T follicular helper cell (primary cell): ENCODE measurements at places on chromosomes 12 and 14.

GRCh38 chr12:10160617-10161385 lies 11.1 kb downstream of the OLR1 start:
- no peak for DNase-seq

- no peak for DNase-seq
Measured at GRCh38 chr14:81535396-81536164, 1.9 kb upstream of the SEL1L start.

DNA sequence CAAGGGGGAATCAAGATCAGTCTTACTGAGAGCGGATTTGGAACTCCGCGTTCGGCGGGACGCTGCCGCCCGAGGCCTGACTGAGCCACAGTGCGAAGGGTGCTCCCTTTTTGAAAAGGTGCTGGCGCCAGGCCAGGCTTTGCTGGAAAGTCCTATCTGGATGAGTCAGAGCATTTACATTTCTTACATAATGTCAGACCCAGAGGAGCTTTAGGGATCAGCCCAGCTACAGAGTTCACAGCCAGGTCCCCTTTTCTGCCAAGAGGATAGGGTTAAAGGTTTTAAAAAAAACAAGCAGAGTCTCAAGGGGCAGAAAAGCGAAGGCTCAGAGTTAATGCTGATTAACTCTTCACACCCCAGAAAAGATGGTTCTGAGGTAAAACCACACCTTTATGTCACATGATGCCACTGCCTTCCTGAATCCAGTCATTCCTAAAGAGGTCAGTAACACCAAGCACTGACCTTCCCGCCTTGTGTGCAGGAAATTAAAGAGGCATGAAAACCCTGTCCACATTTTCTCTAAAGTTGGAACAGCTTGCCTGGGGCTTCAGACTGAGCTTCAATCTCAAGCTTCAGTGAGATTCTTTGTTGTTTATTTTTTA lies 11.7 kb upstream of the FBXL14 start:
- no peak for DNase-seq

DNA sequence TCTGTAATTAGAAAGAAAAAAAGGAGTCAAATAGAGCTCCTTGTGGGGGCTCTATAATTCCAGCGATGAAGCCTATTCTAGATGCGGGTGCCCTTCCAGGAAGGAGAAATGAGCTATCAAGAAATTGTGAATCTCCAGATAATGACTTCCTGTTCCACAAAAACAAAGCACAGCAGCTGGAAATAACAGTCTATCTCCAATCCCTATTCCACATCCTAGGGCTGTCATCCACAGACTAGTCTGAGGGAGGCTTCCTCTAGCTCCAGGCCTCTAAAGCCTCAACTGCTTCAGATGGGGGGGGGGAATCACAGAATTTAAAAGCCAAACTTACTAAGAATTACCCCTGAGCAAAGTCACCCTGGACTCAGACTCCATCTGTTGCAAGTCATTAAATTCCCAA lies 77.4 kb upstream of the GTF2A1 start:
- no peak for DNase-seq
